ENCODE measurements at places on chromosomes 6 and 20. TPM values are rescaled to one million over a fixed set of nuclear protein-coding genes. Genes with fewer than 3 reads are reported as not detected.

Gene PRSS35
- 0.11 TPM for total RNA-seq

Gene PRDM1
- 17.6 TPM for total RNA-seq

Gene ARMC12
- 0.30 TPM for total RNA-seq

Gene OPN5
- not detected for total RNA-seq

Gene TXLNB
- 0.22 TPM for total RNA-seq

Gene AFDN
- 213 TPM for total RNA-seq

Gene TP53TG5
- total RNA-seq: 0.40 TPM

Gene SEL1L2
- not detected for total RNA-seq

- DNase-seq: no peak
Observed at GRCh38 chr6:128057541-128057940, 156.7 kb upstream of the THEMIS start.

DNA sequence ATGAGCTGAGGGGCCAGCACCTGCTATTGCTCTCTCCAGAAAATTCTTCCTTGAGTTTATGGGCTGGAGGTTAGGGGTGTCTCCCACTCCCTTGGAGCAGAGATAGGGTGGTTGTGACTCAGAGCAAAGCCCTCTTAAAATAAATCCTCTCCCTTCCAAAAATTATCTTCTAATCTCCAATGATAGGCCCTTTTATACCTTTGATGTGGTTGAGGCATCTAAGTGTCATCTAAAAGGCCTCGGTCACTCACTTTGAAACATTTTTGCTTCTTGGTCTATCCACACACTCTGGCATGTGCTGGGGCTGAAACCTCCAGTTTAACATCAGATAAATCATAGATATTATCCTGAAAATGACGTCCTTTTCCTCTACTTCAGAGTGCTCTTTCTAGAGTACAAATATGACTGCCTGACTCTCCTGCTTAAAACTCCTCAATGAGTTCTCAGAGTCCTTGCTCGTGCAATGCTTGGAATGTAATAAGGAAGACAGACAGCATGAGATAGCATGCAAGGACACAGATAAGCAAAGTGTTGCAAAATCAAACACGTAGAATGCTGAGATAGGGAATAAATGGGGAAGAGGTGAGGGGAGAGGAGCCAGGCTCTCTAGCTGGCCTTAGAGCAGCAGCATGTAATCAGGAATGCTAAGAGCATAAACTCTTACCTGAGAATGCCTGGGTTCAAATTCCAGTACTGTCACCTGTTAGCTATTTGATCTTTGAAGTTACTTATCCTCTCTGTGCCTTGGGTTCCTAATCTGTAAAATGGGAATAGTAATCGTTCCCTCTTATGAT is 374.1 kb upstream of the CITED2 start:
- no peak for DNase-seq

GRCh38 chr6:28747631-28748157 is 176.1 kb downstream of the TRIM27 start:
- DNase-seq: no peak

DNA sequence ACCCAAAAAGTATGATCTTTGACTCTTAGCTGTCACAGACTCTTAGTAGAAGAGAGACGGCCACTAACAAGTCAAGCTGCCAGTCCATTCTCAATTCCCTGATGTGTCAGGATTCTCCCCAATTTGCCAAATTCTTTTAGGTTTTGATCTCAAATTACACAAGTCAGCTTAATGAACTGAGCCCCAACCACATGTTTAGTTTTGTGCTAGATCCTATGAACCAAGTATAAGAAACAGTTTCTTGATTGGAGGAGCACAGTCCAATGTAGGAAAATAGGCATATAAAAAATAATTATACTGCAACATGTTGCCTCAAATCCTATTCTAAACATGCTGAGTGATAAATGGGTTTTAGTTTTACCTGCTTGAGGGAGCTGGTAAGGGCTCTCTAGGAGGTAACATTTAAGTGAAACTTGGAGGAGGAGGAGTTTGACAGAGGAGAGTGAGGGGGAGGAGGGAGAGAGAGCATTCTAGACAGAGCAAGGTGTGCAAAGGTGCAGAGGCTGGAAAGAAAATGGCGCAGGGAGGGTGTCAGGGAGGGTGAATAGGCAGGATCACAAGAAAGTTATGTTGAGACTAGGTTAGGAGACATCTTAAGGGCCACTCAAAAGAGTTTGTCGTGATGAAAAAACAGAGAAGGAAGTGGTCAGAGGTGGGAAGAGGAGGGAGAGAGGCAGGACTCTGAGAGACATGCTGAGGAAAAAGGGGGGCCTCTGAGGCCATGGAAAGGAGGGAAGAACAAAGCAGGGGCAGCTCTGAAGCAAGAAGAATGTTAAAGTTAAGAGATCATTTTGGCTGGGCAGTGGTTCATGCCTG is 22.8 kb upstream of the FAM83C start:
- no peak for DNase-seq

- DNase-seq: no peak
Observed at GRCh38 chr6:52499026-52499425, 77.8 kb downstream of the TRAM2 start.

GRCh38 chr20:32216179-32217142 is 8.8 kb downstream of the POFUT1 start:
- DNase-seq: peak; percentile 84

DNA sequence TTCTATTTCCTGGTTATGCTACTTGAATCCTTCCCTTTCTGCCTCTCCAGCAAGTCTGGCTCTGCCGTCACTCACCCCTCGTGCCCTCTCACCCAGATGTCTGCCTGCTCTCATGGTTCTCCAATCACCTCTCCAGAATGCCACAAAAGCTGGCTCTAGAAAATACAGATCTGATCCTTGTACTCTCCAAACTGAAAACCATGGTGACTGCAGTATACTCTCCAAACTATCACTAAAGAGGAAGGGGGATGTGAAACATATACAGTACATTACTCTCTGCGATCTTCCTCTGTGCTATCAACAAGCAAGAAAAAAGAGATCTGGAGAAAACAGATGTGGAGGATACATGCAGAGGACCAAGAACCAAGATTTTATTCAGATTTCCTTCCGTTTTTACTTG is 91.1 kb downstream of the ATXN1 start:
- DNase-seq: no peak

DNA sequence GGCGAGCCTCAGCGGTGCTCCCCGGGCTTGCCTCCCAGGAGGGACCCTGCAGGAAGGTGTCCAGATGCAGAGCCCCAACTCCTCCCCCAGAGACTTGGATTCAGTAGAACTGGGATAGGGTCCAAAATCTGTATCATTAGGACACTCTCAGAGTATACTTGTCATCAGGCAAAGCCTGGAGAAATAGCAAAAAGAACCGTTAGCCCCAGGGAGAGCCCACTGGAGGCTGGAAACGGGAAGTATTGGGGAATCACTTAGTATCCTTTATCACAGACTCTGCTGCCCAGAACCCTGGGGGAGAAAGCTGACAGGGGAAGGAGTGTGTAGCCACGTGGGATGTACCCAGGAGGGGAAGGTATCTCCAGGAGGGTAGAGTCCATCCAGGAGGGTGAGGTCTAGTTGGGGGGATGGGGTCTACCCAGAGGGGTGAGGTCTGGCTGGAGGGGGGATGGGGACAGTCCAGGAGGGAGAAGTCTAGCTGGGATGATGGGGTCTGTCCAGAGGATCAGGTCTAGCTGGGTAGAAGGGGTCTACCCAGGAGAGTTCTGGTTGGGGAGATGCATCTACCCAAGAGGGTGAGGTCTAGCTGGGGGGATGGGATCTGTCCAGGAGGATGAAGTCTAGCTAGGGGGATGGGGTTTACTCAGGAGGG is 107.2 kb downstream of the LY86 start:
- DNase-seq: no peak

- DNase-seq: no peak
Observed at GRCh38 chr20:38697306-38697705, 27.0 kb upstream of the SLC32A1 start.

GRCh38 chr6:53199156-53199555 is 50.5 kb upstream of the GCM1 start:
- DNase-seq: no peak

GRCh38 chr20:15909995-15910394 is 663.3 kb downstream of the KIF16B start:
- DNase-seq: no peak

DNA sequence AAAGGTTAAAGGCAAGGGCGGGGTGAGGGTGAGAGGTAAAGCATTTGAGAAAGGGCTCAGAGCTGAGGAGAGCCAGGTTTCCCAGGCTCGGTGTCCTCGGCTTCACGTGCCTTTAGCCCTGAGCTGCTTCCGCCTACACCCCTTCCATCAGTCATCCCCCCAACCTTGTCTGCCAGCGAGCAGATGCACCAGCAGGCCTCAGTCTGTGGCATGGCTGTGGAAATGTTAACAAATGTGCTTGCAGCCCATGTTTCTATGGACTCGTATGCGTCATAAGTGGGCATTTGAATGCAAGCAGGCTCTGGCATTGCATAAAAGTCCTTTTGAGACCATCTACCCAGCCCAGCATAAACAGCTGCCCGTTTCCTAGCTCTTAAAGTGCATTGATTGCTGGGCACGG is 88.8 kb downstream of the SYNJ2 start:
- no peak for DNase-seq

- DNase-seq: no peak
Observed at GRCh38 chr6:25670208-25670607, 18.2 kb downstream of the SCGN start.

DNA sequence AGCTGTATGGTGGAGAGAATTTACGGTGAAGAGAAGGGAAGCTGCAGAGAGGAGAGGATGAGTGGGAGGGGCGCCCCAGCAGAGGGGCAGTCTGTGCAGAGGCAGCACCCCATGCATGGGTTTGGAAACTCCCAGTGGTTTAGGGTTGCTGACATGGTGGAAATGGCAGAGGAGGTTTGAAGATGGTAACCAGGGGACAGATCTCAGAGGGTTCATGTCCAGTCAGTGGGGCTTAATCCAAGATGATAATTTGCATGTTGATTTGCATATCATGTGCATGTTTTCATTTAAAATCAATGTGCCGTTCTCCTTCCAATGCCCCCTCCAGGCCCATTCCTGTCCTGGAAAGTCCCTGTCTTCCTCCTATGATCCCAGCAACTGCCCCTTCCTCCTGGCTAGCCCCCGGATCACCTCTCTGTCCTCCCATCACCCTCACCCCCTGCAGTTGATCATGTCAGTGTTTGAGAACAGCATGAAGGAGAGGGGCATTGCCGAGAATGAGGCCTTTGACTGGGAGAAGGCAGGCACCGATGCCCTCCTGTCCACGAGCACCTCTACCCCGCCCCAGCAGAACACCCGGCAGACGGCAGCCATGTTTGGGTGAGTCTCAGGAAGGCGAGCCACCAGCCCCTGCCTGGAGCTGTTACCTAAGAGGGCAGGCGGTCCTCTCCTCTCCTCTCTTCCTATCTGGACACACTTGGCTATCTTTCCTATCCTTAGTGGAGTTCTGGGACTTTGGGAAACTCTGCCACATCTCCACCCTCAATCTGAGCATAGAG is 14.3 kb downstream of the TTBK1 start:
- no peak for DNase-seq
